Stimulated activated CD8-positive, alpha-beta memory T cell treated with anti-CD3 and anti-CD28 coated beads, Interleukin-4, amount 100 ng/mL, for 1 hour (primary cell): ENCODE measurements at places on chromosomes 7 and 10.

DNA sequence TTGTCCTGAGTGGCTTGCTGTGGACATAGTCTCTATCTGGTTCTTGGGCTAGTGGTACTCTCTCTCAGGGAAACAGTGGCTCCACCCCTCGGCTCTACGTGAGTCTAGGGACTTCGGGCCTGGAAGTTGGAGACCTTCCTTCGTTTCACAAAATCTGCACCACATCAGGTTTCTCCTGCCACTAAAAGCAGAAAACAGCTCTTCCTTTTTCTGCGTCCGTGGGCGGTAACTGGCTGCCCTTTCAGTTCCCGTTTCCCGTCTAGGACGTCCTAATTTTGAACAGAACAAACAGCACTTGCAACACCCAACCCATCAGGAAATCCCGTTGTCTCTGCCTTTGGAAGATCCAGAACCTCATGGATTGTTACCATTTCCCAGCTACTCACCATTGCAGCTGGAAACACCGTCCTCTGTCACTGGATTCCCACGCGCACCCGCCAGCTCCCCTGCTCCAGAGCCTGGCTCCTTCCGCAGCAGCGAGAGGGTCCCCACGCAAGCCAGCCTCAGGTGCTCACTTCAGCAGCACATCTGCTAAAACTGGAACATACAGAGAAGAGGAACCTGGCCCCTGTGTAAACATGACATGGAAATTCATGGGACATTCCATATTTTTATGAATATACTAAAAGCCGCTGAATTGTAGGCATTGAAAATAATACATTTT is 311.4 kb upstream of the AKR1E2 start:
- no peak for DNase-seq

DNA sequence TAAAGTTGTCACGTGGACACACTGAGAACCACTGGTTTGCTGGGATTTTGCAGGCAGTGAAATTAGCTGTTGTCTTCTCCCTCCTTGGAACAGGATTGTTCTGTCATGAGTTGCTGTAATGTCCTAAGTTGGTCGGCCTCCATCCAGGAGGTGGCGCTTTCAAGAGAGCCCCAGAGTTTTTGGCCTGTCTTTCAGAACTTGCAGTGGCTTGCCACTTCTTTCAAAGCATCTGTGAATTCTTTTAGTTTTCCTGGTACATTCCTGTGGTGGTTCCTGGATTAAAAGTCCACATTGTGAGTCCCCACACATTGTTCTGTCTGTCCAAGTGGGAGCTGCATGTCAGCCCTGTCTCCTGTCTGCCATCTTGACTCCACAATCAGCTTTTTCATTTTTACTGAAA is 133.8 kb downstream of the PON1 start:
- DNase-seq = no peak

GRCh38 chr10:130756651-130757050 is 554.9 kb downstream of the TCERG1L start:
- no peak for DNase-seq

DNA sequence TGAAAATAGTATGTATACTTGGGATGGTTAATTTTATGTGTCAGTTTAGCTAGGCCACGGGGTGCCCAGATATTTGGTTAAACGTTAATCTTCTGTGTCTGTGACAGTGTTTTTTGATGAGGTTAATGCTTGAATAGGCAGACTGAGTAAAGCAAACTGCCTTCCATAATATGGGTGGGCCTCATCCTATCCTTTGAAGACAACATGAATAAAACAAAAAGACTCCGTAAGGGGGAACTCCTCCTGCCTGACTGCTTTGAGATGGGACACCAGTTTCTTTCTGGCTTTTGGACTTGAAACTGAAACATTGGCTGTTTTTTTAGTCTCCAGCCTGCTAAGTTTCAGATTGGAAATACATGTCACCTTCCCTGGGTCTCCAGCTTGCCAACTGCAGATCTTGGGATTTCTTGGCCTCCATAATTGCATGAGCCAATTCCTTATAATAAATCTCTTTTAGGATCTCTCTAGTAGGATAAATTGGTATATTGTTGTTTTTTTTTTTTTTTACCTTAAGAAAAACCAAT is 59.9 kb upstream of the GLCCI1 start:
- DNase-seq = no peak

DNA sequence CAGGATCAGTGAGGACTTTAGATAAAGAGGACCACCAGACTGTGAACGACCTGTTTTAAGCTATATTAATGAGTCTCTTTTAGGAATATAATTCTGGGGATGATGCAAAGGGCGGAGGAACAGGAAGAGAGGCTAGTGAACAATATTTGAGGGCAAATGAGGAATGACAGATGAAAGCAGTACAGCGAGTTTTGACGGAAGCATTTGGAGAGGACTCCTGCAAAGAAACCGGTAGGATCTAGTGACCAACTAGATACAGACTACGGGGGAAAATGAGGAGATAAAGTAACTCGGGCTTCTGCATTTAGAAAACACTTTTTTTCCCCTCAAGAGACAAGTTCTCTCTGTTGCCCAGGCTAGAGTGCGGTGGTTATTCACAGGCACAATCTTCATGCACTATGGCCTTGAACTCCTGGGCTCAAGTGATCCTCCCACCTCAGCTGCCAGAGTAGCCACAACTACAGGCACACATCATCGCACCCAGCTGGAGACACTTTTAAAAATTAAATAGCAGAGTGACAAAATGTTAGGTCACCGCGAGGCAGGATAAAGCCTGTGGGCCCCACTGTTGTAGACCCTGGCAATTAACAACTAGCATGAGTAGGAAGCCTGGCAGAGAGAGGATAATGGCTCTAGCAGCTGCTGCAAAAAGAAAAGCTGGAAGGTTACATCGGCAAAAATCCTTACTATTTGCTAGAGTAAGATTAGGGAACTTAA is 143.2 kb downstream of the SRPK2 start:
- no peak for DNase-seq

GRCh38 chr10:70782746-70783680 is 2.2 kb downstream of the TBATA start:
- DNase-seq = no peak
